ENCODE measurements at places on chromosomes 6 and 20. TPM values are rescaled to one million over a fixed set of nuclear protein-coding genes. Genes with fewer than 3 reads are reported as not detected.

DNA sequence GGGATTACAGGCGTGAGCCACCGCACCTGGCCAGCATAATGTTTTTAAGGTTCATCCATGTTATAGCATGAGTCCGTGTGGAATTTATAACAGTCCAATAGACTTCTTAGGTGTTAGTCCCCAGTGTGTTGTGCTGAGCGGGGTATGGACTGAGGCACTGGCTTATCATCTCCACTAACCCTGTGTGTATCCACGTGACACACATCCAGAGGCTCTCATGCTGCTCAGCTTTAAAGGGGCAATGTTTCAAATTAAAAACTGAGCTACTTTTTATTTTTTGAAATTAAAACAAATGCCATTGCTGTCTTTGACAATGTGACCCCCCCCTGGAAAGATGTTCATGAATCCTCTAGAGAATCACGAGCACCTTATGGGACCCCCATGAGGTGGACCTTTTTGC is 54.3 kb upstream of the TRERF1 start:
- no peak overlapping the region for H3K27ac ChIP-seq
- no peak for DNase-seq
- H3K4me3 ChIP-seq = no peak overlapping the region

GRCh38 chr6:36839749-36840431 is 646 bp upstream of the CPNE5 start:
- peak overlapping the region; percentile 6 for H3K4me3 ChIP-seq
- peaks cover 15% of the 10 kb centered on the region for H3K4me1 ChIP-seq
- H3K27me3 ChIP-seq = no peaks in the 10 kb centered on the region
- no peak for DNase-seq
- no peak overlapping the region for H3K27ac ChIP-seq
- no peaks in the 10 kb centered on the region for H3K36me3 ChIP-seq

DNA sequence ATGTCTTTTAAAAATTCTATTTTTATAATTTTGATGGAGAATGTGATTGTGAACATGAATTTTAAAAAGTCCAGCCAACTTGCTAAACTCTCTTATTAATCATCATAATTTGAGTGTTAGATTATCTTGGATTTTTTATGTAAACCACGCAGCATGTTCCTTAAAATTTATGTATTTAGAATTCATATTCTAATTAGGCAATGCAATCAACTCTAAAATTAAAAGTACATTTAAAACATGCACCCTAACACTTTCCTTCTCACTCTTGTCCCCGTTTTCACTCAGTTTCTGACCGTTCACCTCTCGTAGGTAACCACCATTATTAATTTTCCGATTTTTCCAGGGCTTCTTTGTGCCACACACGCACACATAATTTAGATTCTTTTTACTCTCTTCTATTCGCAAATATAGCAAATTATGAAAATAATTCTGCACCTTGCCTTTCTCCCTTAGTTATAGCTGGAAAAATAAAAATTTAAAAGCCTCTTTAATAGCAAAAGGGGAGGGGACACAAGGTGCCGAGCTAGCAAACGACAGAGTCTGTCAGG is 329 bp upstream of the ZKSCAN3 start:
- DNase-seq = no peak
- H3K4me3 ChIP-seq = peak overlapping the region; percentile 65
- H3K27me3 ChIP-seq = no peaks in the 10 kb centered on the region
- peak overlapping the region; percentile 63 for H3K27ac ChIP-seq

Gene CDH22
- 2.9 TPM for total RNA-seq

- H3K36me3 ChIP-seq = peaks cover 25% of the 10 kb centered on the region
- no peak for DNase-seq
- H3K4me3 ChIP-seq = no peak overlapping the region
- no peaks in the 10 kb centered on the region for H3K27me3 ChIP-seq
Observed at GRCh38 chr6:52261229-52261628, 16.9 kb upstream of the IL17F start.

- no peaks in the 10 kb centered on the region for H3K36me3 ChIP-seq
- no peak overlapping the region for H3K27ac ChIP-seq
Observed at GRCh38 chr20:48425817-48426612, 401.8 kb downstream of the PREX1 start.

Gene ZNF451
- 57.4 TPM for total RNA-seq

DNA sequence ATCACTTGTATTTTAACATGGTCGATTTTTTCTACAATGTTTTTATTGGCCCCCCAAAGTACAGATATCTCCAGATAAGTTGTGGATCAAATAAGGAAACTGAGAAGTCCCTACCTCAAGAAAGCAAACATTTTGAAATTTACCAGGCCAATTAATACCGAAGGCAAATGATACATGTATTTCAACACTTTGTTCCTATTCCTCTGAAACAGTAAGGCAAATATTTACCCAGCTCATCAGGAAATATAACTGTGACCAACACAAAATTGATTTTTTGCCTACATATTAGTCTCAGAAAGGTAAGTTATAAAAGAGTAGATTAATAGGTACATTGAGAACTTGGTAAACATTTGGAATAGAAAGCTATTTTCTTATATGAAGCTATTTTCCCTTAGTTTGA is 51.3 kb upstream of the ADGRF5 start:
- H3K27ac ChIP-seq = no peak overlapping the region
- no peaks in the 10 kb centered on the region for H3K36me3 ChIP-seq
- H3K27me3 ChIP-seq = no peaks in the 10 kb centered on the region
- no peak overlapping the region for H3K4me3 ChIP-seq

Gene FAM110A
- 8.0 TPM for total RNA-seq

DNA sequence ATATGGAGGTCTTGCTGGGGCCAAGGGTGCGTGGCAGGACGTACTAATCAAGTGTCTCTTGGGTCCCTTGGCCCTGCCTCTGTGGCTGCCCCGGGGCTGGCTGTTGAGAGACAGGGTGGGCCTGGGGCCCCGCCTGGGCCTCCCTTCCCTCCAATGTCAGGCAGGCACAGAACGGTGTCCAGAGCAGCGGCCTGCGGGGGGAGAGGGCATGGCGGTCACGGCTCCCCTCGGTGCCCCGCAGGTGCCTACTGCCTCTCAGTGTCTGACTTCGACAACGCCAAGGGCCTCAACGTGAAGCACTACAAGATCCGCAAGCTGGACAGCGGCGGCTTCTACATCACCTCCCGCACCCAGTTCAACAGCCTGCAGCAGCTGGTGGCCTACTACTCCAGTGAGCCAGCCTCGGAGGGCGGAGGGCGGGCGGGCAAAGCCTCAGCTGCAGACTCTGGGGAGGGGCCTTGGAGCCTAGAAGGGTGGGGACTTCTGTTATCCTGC is 50.0 kb downstream of the SRC start:
- no peaks in the 10 kb centered on the region for H3K36me3 ChIP-seq
- no peaks in the 10 kb centered on the region for H3K27me3 ChIP-seq
- H3K4me1 ChIP-seq = peaks cover 14% of the 10 kb centered on the region
- no peak for DNase-seq
- no peak overlapping the region for H3K27ac ChIP-seq

Gene UTRN
- 84.3 TPM for total RNA-seq

GRCh38 chr20:38880952-38881735 is 45.1 kb upstream of the FAM83D start:
- no peaks in the 10 kb centered on the region for H3K36me3 ChIP-seq
- DNase-seq = no peak
- H3K27me3 ChIP-seq = no peaks in the 10 kb centered on the region
- no peaks in the 10 kb centered on the region for H3K4me1 ChIP-seq
- no peak overlapping the region for H3K27ac ChIP-seq

DNA sequence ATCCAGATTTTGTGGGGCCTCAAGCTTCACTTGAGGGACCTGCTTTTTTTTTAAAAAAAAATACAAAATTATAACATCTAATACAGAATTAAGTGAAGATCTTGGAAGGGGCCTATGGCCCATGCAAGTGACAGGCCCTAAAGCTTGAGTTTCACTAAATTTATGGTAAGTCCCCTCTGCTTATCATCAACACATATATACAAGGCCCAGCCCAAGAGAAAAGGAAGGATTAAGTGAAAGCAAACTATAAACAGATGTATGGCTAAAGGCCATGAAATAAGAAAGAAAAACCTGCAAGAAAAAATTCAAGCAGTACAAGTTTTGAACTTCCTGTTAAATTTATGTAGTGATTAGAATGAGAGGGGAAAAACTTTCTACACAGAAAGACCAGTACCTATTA is 86.8 kb downstream of the CDC40 start:
- no peak overlapping the region for H3K27ac ChIP-seq
- H3K27me3 ChIP-seq = no peaks in the 10 kb centered on the region
- H3K4me1 ChIP-seq = no peaks in the 10 kb centered on the region
- no peak for DNase-seq

DNA sequence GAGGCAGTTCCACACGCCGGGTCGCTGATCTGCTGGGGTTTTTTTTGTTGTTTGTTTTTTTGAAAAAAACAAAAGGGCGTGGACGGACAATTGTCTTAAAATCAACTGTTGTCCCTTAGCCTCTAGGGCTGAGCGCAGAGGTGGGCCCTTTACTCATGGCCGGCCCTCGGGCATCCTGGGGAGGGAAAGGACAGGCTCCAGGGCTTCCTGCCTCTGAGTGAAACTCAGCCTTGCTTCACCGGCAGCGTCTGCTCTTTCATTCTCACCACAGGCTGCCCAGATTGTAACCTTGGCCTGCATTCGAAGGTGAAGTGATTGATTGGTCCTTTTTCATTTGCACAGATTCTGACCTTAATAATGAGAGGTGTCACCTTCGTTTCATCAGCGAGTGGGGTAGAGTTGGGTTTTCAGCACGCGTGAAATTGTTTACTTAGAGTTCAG is 797 bp downstream of the SMIM13 start:
- H3K4me3 ChIP-seq = peak overlapping the region; percentile 21
- no peaks in the 10 kb centered on the region for H3K27me3 ChIP-seq
- H3K36me3 ChIP-seq = no peaks in the 10 kb centered on the region
- H3K27ac ChIP-seq = peak overlapping the region; percentile 96

DNA sequence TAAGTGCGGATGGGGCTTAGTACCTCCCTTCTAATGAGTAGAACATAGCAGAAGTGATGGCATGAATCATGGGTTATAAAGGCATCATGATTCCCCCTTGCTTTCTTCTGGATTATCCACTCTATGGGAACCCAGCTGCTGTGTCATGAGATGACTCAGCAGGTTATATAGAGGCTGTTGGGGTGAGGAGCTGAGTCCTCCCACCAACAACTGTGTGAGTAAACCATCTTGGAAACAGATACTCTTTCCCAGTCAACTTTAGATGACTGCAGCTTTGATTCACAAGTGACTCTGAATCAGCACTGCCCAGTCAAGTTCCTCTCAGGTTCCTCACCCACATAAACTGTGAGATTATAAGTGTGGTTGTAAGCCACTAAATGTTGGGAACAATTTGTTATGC is 46.3 kb downstream of the FAM83B start:
- DNase-seq = no peak
- no peaks in the 10 kb centered on the region for H3K36me3 ChIP-seq
- no peaks in the 10 kb centered on the region for H3K4me1 ChIP-seq
- no peak overlapping the region for H3K27ac ChIP-seq
- H3K4me3 ChIP-seq = no peak overlapping the region

- H3K4me1 ChIP-seq = no peaks in the 10 kb centered on the region
- H3K36me3 ChIP-seq = no peaks in the 10 kb centered on the region
- no peak for DNase-seq
- H3K4me3 ChIP-seq = no peak overlapping the region
- H3K27ac ChIP-seq = no peak overlapping the region
Observed at GRCh38 chr6:74891349-74891831, 314.5 kb downstream of the COL12A1 start.

- no peaks in the 10 kb centered on the region for H3K27me3 ChIP-seq
- H3K36me3 ChIP-seq = no peaks in the 10 kb centered on the region
- H3K27ac ChIP-seq = peak overlapping the region; percentile 86
Observed at GRCh38 chr6:166382500-166382932, 224 bp downstream of the MPC1 start.

DNA sequence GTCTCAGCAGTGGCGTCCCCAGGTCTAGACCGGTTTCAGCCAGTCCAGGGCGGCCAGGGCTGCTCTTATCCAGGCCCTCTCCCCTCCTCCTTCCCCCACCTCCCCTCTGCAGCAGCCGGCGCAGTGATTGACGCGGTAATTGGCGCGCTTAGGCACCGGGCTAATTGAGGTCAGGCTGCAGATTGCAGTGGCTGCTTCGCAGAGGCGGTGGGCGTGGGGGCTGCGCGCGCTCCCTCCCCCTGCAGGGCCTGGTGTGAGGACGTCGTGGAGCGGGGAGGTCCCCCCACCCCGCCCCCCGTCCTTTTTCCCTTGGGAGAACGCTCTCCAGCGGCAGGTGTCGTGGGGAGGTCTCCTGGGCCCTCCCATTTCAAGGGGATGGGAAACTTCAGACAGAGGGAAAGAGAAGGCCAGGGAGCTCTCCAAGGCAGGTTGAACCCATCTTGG is 70.4 kb upstream of the BLCAP start:
- no peak overlapping the region for H3K27ac ChIP-seq
- H3K4me1 ChIP-seq = no peaks in the 10 kb centered on the region
- no peaks in the 10 kb centered on the region for H3K36me3 ChIP-seq
- no peak overlapping the region for H3K4me3 ChIP-seq
- H3K27me3 ChIP-seq = no peaks in the 10 kb centered on the region
- DNase-seq = no peak

Gene KIFC1
- total RNA-seq = 1.8 TPM

DNA sequence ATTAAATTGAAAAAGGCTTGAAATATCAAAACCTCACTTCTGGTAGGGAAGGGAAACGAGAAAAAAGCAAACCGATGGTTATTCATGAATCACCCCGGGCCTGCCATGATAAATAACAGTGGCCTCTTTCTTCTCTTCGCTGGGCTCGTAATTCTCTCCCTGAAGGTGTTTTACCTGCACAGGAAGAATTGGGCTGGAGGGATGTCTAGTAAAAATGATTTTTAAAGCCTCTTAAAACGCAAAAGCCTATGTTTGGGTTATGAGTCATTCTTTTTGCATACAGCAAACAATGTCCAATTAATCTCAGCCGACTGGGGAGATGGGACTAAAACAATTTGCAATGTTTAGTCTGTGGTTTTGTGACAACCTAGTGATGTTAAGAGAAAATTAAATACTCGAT is 16.8 kb downstream of the LINC00237 start:
- peaks cover 36% of the 10 kb centered on the region for H3K27me3 ChIP-seq
- no peak for DNase-seq
- H3K27ac ChIP-seq = no peak overlapping the region
- H3K36me3 ChIP-seq = no peaks in the 10 kb centered on the region
- H3K4me3 ChIP-seq = no peak overlapping the region
- H3K4me1 ChIP-seq = no peaks in the 10 kb centered on the region

DNA sequence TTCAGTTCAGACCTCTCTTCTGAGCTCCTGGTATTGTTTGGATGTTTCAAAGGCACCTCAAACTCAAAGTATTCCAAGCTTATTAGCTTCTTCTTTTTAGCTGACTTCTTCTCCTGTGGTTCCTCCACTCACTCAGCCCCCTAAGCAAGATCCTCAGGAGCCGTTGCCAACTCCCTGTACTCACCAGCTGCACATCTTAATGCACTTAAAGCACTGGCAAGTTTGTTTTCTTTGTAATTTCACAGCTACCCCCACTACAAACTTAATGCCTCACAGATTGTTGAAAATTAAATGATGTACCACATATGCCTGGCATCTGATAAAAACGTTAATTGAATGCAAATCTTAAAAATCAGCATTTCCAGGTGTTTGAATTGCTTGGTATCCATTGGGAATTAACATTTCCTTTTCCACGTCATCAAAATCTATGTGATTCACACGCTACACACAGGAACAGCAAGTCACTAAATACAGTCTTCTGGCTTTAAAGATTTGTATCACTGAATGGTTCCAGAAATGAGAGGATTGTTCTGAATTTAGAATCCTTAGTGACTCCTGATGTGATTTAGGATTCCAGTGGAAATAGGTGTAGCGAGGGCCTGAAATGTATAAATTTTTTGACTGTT is 24.5 kb downstream of the CALHM6 start:
- H3K27me3 ChIP-seq = no peaks in the 10 kb centered on the region
- H3K36me3 ChIP-seq = no peaks in the 10 kb centered on the region
- H3K27ac ChIP-seq = no peak overlapping the region
- H3K4me3 ChIP-seq = no peak overlapping the region

Gene LTB
- total RNA-seq = not detected
